Activated T-cell treated with anti-CD3 and anti-CD28 coated beads for 24 hours (primary cell): ENCODE measurements at places on chromosomes 1 and 21.

DNA sequence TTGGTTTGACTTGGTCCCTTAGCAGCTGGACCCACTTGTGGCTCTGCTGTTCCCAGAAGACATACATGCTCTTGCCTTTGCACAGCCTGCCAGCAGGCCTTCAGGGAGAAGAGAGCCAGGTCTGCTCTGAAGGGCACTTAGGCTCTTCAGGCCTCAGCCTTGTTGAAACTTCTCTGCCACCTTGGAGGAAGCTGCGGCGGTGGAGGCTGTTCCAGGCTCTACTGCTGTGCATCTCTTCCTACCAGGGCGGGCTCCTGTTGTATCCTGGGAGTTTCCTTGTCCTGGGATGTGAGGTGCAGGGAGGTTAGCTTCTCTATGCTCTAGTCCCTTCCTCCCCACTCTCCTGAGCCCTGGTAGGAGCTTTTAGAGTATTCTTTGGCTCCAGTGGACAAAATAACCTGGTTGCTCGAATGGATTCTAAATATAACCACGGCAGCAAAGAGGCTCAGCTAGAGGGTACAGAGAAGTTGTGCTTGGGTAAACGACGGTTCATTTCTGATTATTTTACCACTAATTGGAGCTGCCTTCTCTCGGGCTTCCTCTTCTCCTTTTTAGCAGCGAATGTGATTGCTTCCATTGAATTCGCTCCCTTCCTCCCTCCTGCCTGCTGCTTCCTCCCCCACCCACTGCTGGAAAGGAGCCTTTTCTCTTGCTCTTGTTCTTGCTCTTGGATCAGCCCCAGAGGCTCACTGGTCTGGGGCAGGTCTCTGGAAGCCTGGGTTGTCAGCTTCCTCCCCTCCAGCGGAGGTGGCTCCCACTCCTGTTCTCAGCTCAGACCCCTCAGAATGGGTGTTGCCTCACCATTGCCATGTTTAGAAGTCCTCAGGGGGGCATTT is 126.6 kb upstream of the CACNA1E start:
- DNase-seq: no peak

- no peak for DNase-seq
Observed at GRCh38 chr1:171898941-171899340, 57.6 kb downstream of the DNM3 start.

GRCh38 chr1:47233186-47233585 is 1.2 kb upstream of the TAL1 start:
- no peak for DNase-seq

DNA sequence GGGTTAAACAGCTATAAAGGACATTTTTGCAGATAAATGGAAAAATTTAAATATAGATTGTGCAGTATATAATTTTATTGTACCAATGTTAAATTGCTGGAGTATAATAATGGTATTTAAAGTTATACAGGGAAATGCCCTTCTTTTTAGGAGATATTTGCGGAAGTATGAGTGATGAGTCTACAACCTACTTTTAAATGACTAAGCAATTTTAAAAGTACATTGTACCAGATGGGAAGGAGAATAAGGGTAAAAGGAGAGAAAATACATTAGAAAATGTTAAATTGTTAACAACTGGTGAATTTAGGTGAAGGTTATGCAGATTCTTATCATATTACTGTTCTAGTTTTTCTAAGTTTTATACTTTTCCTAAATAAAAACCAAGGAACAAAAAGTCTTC is 91.8 kb downstream of the ZZZ3 start:
- no peak for DNase-seq

GRCh38 chr1:159266832-159267231 is 35.3 kb upstream of the FCER1A start:
- DNase-seq: no peak

GRCh38 chr1:159008744-159009188 is 941 bp upstream of the IFI16 start:
- no peak for DNase-seq

- DNase-seq: no peak
Observed at GRCh38 chr1:14390816-14391215, 207.7 kb upstream of the KAZN start.

DNA sequence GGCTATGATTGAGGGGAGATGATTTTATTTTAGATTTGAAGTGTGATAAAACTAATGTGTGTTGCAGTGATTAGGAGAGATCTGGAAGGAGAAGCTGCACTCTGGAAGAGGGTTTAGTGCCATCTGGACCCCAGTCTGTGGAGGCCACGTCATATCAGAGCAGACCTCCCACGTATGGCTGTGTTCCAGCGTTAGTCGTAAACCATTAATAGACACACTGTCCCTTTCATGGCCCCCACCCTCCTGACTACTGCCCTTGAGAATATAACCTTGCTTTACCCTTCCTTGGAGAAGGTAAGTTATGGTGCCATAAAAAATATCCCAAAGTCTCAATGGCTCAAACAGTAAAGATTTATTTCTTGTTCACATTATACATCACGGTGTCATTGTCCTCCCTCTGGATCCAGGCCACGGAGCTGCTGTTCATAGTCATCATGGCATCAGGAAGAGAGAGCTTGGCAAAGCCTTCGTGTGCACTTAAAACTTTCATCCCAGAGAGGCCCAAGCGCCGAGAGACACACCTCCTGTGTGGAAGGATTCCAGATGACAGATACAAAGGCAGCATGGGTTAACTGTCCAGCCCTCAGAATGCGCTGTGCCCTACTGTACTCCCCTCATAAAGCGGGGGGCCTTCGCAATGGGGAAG is 33.2 kb downstream of the RHOU start:
- DNase-seq: no peak

- DNase-seq: no peak
Observed at GRCh38 chr1:2607641-2608091, 21.1 kb downstream of the PRXL2B start.

DNA sequence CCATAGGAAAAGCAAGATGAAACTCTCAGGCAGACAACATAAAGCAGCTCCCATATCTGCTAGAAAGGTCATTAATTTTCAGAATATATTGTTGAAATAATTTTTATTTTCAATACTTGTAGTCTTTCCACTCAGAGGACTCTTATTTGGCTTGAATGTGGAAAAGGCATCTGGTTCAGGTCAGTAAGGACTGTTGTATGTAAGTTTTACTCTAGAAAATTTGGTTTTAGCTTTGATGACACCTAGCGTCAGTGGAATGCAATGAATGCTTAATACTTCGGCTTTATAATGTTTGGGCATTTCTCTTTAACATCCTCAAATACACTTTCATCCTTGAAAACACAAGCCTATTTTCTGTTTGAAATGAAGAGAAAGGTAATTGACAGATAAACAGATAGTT is 63.3 kb downstream of the LRRC40 start:
- no peak for DNase-seq
